Endothelial cell of umbilical vein (primary cell): ENCODE measurements at places on chromosomes 2 and 18.

- no peaks in the 10 kb centered on the region for H3K4me1 ChIP-seq
- H3K4me3 ChIP-seq, result no peak overlapping the region
- H3K27me3 ChIP-seq, result no peaks in the 10 kb centered on the region
- DNase-seq, result no peak
These were observed 11.2 kb downstream of the CWC22 start for GRCh38 chr2:179995741-179996515.

DNA sequence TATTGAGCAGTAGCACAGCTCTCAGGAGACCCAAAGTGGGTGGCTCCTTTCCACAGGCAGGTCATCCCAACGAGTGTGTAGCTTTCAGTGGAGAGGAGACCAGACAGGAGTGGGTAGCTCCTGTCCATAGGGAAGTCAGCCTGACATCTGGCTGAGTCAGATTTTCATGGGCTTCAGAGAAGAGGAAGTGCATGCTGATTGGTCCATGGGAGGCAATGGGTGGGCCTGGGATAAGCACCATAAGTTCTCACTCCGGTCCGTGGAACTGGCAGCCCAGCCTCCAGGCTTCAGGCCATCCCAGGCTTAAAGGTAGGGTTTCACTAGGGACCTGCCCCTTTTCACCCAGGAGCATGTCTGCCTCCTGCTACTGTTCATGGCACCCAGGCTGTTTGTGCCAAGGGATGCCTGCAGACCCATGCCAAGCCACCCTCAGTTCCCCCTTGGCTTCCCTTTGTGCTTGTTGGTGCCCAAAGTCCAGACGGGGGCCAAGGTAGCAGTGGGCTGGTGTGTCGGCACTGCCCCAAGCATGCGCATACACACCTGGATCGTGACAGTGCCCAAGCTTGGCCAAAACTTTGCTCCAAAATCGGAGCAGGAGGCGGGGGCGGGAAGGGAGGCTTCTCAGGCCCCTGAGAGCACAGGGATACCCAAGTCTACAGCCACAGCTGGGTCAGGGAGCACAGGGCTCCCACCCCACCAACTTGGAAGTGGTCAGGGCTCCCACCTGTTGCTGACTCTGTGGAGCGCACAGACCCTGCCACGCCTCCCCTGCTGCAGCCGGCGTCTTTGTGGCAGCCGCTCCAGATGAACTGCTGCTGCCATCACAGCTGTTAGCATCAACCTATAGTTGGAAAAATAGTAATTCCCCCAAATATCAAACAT lies 26.4 kb downstream of the MARCHF7 start:
- peaks cover 22% of the 10 kb centered on the region for H3K36me3 ChIP-seq
- DNase-seq, result no peak
- H3K4me3 ChIP-seq, result no peak overlapping the region

- H3K36me3 ChIP-seq, result no peaks in the 10 kb centered on the region
- peaks cover 3% of the 10 kb centered on the region for H3K27me3 ChIP-seq
- no peak overlapping the region for H3K4me3 ChIP-seq
- H3K4me1 ChIP-seq, result no peaks in the 10 kb centered on the region
- no peak for DNase-seq
These were observed 409.3 kb upstream of the KCNH7 start for GRCh38 chr2:163247847-163248220.

- no peaks in the 10 kb centered on the region for H3K4me1 ChIP-seq
- H3K27me3 ChIP-seq, result no peaks in the 10 kb centered on the region
- no peak for DNase-seq
These were observed 77.0 kb upstream of the SMIM21 start for GRCh38 chr18:75504469-75504868.

GRCh38 chr2:127201452-127201851 lies 18.6 kb downstream of the CYP27C1 start:
- no peaks in the 10 kb centered on the region for H3K36me3 ChIP-seq
- peaks cover 2% of the 10 kb centered on the region for H3K27me3 ChIP-seq
- H3K4me1 ChIP-seq, result no peaks in the 10 kb centered on the region
- H3K4me3 ChIP-seq, result no peak overlapping the region
- H3K27ac ChIP-seq, result no peak overlapping the region

DNA sequence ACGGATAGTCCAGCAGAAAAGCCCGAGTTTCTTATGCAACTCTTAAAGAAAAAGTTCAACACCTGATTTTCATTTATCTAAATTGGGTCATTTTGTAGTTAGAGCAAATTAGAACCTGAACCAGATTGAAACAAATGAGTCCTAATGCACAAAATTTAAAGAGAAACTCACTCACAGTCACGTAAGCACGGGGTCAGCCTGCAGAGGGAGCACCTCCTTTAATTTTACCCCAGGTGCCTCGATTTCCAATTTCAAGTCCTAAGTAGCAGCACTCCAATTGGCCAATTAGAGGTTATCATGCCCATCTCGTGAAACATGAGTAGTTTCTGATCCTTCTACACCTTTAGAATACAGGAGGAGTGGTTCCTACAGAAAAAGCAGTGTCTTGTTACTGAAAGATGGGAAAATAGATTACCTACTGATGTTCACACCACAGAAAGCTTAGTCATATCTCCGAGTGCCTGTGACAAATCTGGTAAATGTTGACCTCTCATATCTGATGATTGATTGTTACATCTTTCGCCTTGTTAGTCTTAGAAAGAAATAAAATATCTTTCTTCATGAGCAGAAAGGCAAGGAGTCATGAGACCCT lies 1929.8 kb upstream of the LRRTM1 start:
- H3K4me3 ChIP-seq, result no peak overlapping the region
- H3K36me3 ChIP-seq, result no peaks in the 10 kb centered on the region
- no peak overlapping the region for H3K27ac ChIP-seq
- H3K27me3 ChIP-seq, result no peaks in the 10 kb centered on the region
- no peaks in the 10 kb centered on the region for H3K4me1 ChIP-seq

DNA sequence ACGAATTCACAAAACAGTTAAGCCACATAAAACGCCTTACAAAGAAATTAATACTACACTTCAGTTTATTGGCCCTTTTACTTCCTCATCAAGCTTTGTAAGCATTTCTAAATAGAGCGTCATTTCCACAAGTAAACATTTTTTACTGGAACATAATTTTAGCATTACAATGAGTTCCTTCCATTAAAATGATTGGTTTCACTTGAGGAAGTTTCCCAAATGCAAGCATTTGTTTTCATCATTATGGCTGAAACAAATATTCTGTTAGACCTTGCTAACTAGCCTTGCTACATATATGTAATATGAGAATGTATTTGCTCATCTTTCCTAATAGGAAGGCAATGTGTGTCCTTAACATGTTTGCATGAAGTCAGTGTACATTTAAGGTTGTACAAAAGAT lies 579.1 kb downstream of the IRS1 start:
- no peaks in the 10 kb centered on the region for H3K27me3 ChIP-seq
- H3K36me3 ChIP-seq, result no peaks in the 10 kb centered on the region
- no peak for DNase-seq
- H3K4me1 ChIP-seq, result no peaks in the 10 kb centered on the region
- H3K27ac ChIP-seq, result no peak overlapping the region

DNA sequence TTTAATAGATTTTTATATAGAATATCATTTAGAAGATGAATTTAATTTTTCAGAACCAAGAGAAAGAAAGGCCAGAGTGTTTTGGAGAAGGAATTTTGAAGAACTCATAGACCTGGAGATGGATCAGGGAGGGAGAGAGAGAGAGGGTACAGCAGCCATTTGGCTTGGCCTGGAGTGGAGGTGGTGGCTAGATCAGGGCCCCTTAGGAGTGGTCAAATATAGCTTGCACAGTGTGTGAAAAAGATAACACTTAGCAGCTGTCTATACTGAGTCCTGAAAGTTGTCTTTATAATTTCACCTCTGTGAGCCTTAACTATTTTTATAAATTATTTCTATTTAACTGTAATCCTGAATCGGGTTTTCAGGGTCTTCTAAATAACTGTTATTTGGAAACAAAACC lies 38.8 kb upstream of the ACYP2 start:
- H3K27me3 ChIP-seq, result no peaks in the 10 kb centered on the region
- peaks cover 2% of the 10 kb centered on the region for H3K4me1 ChIP-seq
- H3K4me3 ChIP-seq, result no peak overlapping the region

GRCh38 chr18:56423626-56424025 lies 214.8 kb downstream of the TXNL1 start:
- no peaks in the 10 kb centered on the region for H3K4me1 ChIP-seq
- no peak for DNase-seq
- H3K27me3 ChIP-seq, result no peaks in the 10 kb centered on the region
- H3K36me3 ChIP-seq, result no peaks in the 10 kb centered on the region

- DNase-seq, result no peak
- H3K27me3 ChIP-seq, result no peaks in the 10 kb centered on the region
- H3K27ac ChIP-seq, result no peak overlapping the region
- H3K4me1 ChIP-seq, result no peaks in the 10 kb centered on the region
- no peak overlapping the region for H3K4me3 ChIP-seq
These were observed 93.2 kb downstream of the PLEKHM3 start for GRCh38 chr2:207932106-207932505.

- H3K36me3 ChIP-seq, result no peaks in the 10 kb centered on the region
- H3K4me1 ChIP-seq, result no peaks in the 10 kb centered on the region
- H3K27me3 ChIP-seq, result no peaks in the 10 kb centered on the region
- no peak for DNase-seq
These were observed 308.7 kb downstream of the CBLN2 start for GRCh38 chr18:72235422-72235821.

GRCh38 chr2:236849940-236850339 lies 235.7 kb upstream of the COPS8 start:
- DNase-seq, result no peak
- H3K4me1 ChIP-seq, result peaks cover 8% of the 10 kb centered on the region
- no peak overlapping the region for H3K27ac ChIP-seq
- H3K27me3 ChIP-seq, result no peaks in the 10 kb centered on the region
- H3K36me3 ChIP-seq, result no peaks in the 10 kb centered on the region

DNA sequence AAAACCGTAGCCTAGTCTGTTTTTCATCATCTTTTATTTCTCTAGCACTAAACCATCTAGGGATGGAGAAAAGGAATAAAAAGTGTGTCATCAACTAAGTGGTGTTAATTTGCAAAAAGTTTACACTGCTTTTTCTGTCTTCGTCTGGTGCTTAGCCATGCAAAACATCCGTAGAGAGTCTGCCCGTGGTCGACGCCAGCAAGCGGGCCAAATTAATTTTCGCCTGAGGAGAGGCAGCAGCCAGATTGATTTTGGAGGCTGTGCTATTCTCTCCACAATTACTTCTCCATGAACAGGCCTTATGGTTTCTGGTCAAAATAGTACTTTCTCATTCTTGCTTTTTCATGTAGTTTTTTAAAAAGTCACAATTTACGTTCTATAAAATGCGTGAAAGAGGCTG lies 46.3 kb downstream of the TNFRSF11A start:
- DNase-seq, result no peak
- no peak overlapping the region for H3K4me3 ChIP-seq
- H3K27ac ChIP-seq, result no peak overlapping the region
- no peaks in the 10 kb centered on the region for H3K4me1 ChIP-seq

DNA sequence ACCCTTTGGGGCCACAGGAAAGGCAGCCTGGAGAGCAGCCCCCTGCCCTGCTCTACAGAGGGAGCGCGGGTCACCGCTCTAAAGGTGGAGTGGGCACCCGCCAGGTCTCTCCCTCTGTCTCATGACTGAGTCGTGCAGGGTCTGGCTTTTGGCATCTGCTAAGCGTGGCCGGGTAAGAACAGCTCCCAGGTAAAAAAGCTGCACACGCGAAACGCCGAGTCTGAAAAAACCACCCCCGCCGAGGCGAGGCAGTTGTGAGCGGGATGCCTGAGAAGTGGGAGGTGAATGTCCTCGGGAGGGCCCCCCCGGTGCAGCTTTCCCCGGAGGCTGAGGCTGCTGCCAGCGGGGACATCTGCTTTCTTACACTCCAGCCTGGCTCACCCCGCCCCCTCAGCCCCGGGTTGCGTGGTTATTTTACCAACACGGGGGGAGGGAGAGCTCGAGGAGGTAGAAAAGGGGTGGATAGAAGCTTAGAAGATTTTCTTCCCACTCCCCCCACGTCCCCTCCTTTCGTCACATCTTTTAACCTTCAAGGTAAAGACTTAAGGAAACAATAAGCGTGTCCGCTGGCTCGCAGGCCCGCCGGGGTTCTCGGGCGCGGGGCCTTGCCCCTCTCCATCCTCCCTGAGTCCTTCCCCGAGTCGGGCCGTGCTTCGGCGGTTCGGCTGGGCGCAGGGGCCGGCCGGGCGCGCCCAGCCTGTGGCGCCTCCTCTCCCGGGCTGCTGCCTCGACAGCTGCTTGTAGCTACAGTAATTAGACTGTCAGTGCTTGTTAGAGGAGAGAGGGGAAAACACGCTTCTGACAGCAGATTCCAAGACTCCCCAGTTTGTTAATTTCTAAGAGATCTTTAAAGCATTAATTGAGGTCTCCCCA lies 70.6 kb upstream of the PSMD14 start:
- peak; percentile 53 for DNase-seq
- H3K27ac ChIP-seq, result no peak overlapping the region
- peaks cover 2% of the 10 kb centered on the region for H3K36me3 ChIP-seq
- no peaks in the 10 kb centered on the region for H3K27me3 ChIP-seq

GRCh38 chr2:137910641-137911040 lies 53.6 kb upstream of the HNMT start:
- no peak overlapping the region for H3K4me3 ChIP-seq
- no peaks in the 10 kb centered on the region for H3K27me3 ChIP-seq
- no peaks in the 10 kb centered on the region for H3K36me3 ChIP-seq
- peaks cover 4% of the 10 kb centered on the region for H3K4me1 ChIP-seq

GRCh38 chr2:128511731-128512378 lies 193.2 kb upstream of the HS6ST1 start:
- no peaks in the 10 kb centered on the region for H3K36me3 ChIP-seq
- H3K4me3 ChIP-seq, result no peak overlapping the region
- DNase-seq, result no peak
- no peaks in the 10 kb centered on the region for H3K4me1 ChIP-seq

DNA sequence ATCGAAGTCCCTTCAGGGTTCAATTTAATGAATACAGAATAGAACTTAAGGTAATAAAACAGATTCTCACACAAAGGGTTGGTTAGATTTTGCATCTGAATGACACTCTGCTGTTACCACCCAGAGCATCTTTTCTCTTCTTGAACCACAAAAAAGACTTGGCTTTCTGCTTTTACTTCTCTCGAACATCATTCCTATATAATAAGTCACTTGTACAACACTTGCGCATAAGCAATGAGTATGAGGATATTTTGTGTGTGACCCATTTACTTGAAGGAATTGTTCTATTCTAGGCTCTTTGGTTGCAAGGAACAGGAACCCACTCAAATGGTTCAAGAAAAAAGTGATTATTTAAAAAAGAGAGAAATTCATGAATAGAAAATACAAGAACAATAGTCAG lies 126.2 kb downstream of the NUP35 start:
- H3K27me3 ChIP-seq, result no peaks in the 10 kb centered on the region
- H3K36me3 ChIP-seq, result no peaks in the 10 kb centered on the region
- H3K4me3 ChIP-seq, result no peak overlapping the region
- H3K4me1 ChIP-seq, result no peaks in the 10 kb centered on the region
- DNase-seq, result no peak
- no peak overlapping the region for H3K27ac ChIP-seq

GRCh38 chr2:241064008-241064801 lies 37.9 kb downstream of the MTERF4 start:
- H3K27ac ChIP-seq, result no peak overlapping the region
- no peak overlapping the region for H3K4me3 ChIP-seq
- no peaks in the 10 kb centered on the region for H3K4me1 ChIP-seq
- no peaks in the 10 kb centered on the region for H3K27me3 ChIP-seq
- DNase-seq, result peak; percentile 4
- H3K36me3 ChIP-seq, result no peaks in the 10 kb centered on the region
